ENCODE measurements at places on chromosomes 12 and 14. TPM values are rescaled to one million over a fixed set of nuclear protein-coding genes. Genes with fewer than 3 reads are reported as not detected.

TOMM20L gene
- total RNA-seq, result not detected

INSM2 gene
- total RNA-seq, result not detected

CAPZA3 gene
- not detected for total RNA-seq

GRCh38 chr12:49972641-49973360 is at the start of gene AQP6:
AQP6 (plus strand) TSS chr12:49972947; CDS start chr12:49973174, 227 bp downstream.
- DNase-seq, result peak; percentile 59

- DNase-seq, result no peak
Measured at GRCh38 chr12:44403185-44403584, 472.9 kb downstream of the NELL2 start.

GRCh38 chr14:51283402-51284085 is 43.5 kb downstream of the TMX1 start:
- DNase-seq, result peak; percentile 83

- DNase-seq, result no peak
Measured at GRCh38 chr12:130878193-130879185, 6.6 kb downstream of the RAN start.

DNA sequence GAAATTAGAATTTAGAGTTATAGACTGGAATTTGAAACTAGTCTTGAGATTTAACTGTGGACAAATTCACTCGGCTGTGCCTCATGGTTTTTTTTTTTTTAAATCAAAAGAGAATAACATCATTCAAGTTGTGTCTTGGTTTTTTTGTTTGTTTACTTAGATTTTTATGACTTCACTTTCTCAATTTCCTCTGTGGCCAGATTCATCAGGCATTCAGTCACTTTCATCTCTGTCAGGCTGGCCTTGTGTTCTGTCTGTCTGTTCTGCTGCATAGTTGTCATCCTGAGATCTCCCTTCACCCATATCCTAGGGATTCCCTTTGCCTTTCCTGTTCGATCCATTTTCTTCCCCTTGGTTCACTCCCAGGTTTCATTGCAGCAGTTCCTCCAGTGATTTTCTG is 10.0 kb downstream of the MARK3 start:
- no peak for DNase-seq

DNA sequence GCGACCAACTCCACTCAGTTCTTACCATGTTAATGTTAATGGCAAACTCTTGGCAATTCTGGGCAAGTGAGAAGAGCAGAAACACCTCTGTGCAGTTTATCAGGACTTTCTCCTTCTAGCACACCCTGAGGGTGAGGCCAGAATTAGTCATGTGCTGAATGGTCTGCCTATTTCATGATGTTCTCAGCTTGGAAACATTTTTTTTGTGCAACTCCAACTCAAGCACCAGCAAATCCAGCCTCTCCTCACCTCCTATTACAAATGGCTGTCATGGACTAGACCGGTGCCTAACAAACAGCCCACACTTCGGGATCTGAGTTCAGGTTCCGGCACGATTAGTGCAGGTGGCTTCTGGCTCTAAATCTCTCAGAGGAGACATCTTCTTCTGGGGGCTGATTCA is 246.0 kb downstream of the ZFP36L1 start:
- no peak for DNase-seq

GRCh38 chr14:28745176-28745575 is 21.4 kb upstream of the FOXG1 start:
- no peak for DNase-seq

DNA sequence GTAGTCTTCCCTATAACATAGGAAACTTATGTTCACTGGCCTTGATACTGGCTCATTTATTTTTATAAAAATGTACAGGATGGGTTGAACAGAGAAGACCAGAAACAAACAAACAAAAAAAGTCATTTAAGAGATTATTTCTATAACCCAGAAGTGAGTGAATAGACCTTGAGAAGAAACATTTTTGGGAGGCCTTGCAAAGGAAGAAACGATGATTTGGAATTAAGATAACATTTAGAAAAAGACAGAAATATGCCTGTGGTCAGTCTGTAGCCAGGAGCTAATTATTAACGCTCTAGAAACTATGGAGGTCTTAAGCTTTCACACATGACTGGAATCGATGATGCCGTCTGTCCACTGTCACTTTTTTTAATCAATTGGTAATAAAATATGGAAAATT is 264.0 kb downstream of the EGLN3 start:
- no peak for DNase-seq

GRCh38 chr12:105995961-105996431 is 142.8 kb downstream of the NUAK1 start:
- no peak for DNase-seq

DNA sequence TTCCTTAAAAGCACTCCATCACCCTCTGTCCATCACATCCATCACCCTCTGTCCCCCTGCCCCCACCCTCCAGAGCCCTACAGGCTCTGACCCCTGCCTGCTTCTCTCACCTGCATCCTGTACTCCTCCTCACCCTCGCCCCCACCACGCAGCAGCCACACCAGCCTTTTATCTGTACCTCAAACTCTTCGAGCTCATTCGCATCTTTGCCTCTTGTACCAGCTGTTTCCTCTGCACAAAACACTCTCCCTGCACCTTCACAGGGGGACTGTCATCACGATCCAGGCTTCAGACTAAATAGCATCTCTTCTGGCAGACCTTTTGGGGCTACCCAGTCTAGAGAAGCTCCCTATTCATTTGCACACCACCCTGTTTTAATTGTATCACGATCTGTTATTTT is 24.1 kb downstream of the TMEM229B start:
- no peak for DNase-seq

DNA sequence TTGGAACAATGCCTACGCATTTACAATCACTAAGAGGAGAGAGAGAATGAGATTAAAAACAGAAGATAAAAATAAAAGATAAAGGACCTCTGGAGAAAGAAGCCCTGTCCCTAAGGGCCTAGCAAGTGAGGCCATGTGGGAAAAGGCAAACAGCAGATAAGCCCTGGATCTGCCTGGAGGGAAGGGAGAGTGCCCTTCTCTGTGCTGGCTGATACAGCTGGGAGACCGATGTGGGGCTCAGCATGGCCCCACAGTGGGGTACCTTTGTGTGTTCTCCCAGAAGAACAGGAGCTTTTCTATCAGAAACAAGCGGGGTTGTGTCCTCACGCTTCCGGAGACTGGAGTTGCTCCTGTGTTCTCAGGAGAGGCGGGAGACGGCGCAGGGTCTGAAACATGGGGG is 59.9 kb downstream of the TMCC3 start:
- no peak for DNase-seq

DNA sequence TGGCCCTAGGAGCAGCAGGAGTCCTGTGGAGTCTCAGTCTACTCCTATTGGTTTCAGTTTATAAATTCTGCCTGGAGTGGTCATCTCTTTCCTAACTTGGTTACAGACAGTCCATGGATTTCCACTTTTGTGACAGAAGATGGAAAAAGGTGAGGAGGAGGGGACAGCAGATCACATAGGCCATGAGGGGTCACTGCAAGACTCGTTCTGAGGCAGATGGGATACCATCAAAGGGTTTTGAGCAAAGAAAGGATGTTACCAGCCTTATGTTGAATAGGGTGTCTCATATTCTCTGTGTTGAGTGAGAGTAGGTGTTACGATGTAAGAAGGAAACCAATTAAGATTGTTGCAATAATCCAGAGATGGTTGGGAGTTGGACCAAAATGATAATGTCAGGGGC is 15.3 kb downstream of the PDE3A start:
- DNase-seq, result no peak

DNA sequence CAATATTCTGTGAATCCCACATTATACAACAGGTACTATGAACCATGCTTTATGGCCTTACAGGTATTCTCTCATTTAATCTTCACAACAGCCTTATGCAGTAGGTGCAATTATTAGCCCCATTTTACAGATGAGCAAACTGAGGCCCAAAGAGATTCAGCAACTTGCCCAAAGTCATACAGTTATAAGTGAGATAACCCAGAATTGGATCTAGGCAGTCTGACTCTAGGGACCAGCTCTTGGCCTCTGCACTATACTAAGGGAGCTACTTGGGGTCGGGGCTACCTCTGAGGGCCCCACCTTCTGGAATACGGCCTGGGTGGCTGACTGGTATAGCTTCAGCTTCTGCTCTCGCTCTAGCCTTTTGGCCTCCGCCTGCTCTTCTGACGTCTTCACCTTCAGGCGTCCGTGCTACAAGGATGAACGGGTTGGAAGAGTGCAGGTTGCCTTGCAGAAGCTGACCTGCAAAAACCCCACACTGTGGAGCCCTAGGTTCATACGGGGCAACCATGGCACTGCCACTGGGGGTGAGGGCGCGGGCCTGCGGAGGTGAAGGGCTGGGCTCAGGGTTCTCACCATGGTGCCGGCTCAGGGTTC is 762 bp downstream of the RABGGTA start:
- no peak for DNase-seq

- no peak for DNase-seq
Measured at GRCh38 chr14:83289896-83290295, 1756.2 kb upstream of the SEL1L start.

DNA sequence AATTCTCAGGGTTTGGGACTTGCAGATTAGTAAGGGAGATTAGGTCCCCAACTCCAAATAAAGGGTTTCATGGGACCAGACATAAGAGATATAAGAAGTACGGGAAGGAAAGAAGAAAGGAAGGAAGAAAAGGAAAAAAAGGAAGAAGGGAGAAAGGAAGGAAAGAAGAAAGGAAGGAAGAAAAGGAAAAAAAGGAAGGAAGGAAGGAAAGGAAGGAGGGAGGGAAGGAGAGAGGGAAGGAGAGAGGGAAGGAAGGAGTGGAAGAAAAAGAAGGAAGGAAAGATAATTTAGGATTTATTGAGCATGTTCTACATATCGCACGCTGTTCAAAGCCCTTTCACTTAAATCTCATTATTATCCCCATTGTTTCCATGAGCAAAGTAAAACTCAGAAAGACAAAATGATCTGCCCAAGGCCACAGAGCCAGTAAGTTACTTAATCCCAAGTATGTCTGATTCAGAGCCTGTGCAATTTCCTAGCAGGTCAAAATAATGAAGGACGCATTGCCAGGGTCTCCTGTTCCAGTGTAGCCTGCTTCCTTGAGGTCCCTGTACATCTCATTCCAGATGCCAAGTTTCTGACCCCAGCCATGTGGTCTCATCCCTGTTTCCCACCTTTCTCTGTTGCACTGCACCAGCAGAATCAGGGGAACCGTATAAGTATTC is 3.9 kb upstream of the HDAC7 start:
- DNase-seq, result peak; percentile 71

DNA sequence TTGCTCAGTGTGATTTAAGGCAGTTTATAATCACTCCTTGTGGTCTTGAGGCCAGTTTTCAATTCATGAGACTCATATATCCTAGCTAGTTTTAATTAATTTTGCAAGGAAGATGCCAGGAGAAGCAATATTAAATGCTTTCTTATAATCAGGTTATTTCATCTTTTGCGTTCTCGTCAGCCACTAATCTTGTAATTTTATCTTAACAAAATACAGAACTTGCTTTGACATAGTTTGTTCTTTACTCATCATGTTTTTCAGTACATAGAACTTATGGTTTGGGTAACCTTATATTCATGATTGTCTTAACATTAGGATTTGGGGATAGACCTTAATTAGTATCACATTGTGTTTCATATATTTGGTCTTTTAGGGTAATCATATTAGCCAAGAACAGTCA is 76.0 kb downstream of the LIN52 start:
- DNase-seq, result peak; percentile 41

DNA sequence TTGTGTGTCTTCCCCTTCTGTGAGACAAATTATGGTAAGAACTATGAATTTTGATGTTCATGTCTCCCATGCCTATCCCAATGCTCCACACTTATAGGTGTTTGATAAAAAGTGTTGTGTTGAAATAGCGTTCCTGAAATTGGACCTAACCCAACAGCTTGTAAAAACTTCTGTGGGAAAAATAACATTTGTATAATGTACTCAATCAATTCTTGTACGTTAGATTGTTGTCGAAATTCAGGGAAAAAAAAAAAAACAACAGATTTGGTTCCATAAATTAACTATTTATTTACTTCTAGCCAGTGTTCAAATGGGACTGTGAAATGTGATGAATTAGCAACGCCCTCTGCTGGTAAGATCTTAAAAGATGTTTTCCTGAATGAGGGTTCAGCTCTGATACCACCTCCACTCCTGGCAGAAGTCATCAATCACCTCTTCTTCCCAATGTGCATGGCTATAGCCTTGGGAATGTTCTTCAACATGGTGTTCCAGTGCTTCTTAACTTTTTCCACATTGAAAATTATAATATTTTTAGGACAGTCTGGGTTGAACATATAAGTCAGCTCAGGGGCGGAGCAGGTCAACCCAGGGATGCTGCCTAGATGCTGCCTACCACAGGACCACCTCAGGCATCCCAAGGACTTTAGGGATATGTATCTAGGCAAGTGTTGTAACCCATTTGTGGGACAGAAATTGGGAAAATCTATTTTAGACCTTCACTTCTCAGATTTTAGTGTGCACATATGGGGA is 170.6 kb downstream of the OTOGL start:
- no peak for DNase-seq

DNA sequence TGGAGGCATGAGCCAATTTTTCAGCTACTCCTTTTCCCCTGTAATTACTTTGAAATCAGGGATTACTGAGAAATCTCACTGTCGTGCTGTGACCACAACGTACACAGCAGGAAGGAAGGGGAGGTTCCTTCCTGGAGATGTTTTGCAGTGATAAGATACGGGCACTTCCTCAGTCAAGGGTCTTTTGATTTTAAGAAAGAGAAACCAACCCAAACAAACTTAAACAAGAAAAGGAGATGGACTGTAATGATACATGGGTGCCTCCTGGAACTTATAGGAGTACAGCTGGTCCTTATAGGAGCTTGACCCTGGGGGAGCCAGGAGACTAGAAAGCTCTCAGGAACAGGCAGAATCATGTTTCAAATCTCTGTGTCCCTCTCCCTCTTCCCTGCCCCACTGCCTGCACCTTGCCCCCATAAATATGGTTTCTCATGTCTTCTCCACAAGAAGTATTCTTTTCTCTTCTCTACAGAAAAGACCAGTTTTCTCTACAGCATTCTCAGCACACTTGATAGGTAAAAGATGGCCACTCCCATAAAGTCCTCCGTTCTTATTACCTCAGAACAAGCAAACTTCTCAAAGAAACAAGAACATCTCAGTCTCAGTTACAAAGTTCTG is 281.1 kb upstream of the AMIGO2 start:
- DNase-seq, result no peak

DNA sequence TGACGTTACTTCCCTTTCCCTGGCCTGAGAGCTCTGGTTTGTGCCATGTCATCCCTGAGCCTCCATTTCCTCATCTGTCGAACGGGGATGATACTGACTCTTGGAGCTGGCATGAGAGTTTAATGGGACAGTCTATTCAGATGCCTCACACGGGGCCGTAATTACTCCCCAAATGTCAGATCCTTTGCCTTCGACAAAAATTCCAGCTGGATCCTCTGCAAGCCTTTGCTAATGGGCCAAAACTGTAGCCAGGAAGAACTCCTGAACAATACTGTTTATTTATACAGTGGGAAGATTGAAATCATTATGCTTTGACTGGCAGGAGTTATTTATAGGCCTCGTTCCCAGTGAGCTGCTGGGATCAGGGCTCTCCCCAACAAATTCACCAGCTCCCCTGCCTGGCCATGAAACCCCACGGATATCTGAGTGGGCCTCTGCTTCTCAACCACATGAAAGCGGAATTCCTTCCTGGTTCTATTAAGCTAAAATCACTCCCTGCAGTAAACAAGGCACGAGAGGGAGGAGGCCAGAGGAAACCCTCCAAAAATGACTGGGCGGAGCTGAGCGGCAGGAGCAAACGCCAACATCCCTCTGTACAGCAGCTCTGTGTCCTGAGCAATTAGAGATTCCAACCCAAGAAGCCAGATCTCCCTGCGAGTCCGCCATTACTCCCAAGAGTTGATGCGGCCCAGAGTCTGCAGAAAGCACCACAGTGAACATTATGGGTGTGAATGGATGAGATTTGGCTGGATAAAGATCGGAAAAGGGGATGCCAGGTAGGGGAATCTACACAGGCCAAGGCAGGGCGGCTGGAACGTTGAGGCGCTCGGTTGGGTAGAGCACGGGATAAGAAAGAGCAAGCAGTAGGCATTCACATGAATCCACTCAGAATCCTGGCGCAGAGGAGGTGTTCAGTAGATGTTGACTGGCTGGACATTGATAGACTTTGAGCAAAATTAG is 326.1 kb downstream of the BCL11B start:
- DNase-seq, result no peak

All from osteoblast (primary cell).